ENCODE measurements at places on chromosomes 4 and X.

DNA sequence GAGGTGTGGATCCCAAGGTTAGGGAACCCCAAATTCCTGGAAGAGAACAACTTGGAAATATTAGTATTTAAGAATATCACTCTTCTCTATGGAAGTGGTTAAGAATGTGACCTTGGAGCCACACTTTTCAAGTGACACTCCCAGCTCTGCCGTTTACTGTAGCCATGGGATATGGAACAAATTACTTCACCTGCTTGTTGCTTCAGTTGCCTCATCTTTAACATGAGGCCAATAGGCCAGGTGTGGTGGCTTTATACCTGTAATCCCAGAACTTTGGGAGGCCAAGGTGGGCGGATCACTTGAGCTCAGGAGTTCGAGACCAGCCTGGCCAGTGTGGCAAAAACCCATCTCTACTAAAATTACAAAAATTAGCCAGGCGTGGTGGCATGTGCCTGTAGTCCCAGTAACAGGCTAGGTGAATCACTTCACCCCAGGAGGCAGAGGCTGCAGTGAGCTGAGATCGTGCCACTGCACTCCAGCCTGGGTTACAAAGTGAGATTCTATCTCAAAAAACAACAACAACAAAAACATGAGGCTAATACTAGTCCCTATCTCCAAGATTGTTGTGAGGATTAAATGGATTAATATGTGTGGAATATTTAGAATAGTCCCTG, 13.0 kb downstream of the IL13RA1 start:
- DNase-seq = no peak

GRCh38 chr4:8171984-8172924, 13.6 kb upstream of the ABLIM2 start:
- DNase-seq = no peak

- DNase-seq = no peak
Measured at GRCh38 chr4:176874721-176875445, 82.2 kb upstream of the VEGFC start.

DNA sequence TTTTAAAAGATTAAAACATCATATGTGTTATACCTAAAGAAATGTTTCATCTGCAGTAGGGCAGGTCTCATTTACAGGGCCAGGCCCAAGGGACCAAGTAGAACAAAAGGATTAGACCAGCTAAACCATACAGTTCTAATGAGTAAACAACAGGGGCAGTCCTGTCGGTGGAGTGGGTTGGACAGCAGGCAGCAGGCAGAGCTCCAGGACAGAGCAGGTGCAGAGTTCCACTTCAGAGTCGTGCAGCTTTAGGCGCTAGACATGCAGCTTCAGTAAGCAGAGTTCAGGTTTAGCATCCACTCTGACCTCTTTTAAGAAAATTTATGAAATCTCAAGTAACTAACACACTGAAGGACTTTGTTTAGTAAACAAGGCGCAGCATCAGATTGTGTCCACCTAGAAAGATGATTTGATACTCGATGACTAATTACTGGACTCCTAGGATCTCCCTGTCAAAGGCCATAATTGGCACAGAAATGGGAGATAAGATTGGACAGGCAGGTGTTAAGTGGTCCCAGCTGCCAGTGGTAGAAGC, 487.7 kb upstream of the INTU start:
- DNase-seq = no peak

- DNase-seq = no peak
Measured at GRCh38 chr4:14621731-14622463, 380.4 kb upstream of the CPEB2 start.
